ENCODE measurements at places on chromosomes 5 and 9.

GRCh38 chr9:6929441-6930215 is 171.9 kb downstream of the KDM4C start:
- DNase-seq, result no peak

- no peak for DNase-seq
These were observed 283.7 kb downstream of the TLR4 start for GRCh38 chr9:117987945-117988344.

- DNase-seq, result no peak
These were observed 7.9 kb upstream of the NEUROG1 start for GRCh38 chr5:135543485-135544304.

- no peak for DNase-seq
These were observed 48.3 kb upstream of the EGFL7 start for GRCh38 chr9:136614372-136614922.

DNA sequence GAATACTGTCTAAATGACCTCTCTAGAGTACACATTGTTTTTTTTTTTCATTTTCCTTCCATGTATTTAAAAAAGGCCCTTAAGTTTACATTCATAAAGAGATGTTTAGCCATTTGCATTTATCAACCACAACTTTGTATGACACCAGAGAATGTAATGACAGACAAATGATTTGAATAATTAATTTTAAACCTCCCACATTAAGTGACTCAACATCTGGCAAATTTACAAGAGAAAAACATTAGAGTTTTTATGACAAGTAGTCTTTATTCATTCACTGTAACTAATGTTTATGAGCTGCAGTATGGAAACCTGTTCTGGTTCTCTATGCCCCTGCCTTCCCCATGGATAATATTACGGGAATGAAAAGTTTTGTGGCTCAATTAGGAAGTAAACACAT is 1093.8 kb upstream of the CDH9 start:
- no peak for DNase-seq

DNA sequence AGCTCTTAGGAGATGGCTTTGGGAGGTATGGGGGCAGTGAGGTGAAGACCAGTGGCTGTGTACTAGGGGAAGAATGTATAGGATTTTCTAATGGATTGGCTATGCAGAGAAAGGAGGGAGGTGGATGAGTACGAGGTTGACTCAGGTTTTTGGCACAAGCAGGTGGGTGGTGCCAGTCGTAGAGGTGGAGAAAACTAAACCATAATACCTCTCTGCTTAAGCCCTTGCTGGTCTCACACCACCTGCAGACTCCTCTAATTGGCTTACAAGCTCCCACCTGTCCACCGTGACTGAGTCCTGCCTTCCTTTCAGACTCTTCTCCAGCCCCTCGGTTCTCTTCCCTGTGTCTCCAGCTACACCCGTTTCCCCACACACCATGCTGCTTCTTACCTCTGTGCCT is 521.7 kb upstream of the CLINT1 start:
- DNase-seq, result no peak

DNA sequence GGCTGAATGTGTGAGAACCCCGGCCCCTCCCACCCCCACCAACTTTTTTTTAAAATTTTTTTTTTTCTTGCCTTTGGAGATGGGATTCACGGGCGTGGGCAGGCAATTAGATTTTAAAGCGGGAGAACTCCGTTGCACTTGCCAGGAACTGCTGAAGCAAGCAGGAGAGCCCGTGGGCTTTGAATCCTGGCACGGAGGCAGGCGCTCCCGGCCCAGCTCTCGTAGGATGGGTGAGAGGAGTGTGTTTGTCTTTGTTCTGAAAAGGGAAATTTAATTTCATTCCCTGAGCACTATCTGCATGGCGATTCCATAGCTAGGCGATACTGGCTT is 54.3 kb upstream of the BOD1 start:
- DNase-seq, result no peak

GRCh38 chr9:96350866-96351265 is 32.6 kb downstream of the SLC35D2 start:
- no peak for DNase-seq

- DNase-seq, result no peak
These were observed 3.9 kb upstream of the NFIB start for GRCh38 chr9:14317667-14318320.

DNA sequence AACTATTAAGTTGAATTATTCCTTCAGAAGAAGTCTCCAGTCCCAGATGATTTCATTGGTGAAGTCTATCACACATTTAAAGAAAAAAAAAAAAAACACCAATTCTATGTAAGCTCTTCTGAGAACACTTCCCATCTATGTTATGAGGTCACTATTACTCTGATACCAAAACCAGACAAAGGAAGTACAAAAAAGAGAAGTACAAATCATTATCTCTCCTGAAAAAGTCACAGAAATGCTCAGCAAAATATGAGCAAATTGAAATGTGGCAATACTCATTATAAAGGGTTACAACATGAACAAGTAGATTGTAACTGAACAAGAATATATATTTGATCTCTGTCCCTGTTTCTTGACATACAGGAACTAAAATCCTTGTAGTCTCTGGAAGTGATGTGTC is 280.4 kb downstream of the TLE1 start:
- no peak for DNase-seq

- no peak for DNase-seq
These were observed 1.9 kb downstream of the GPBP1 start for GRCh38 chr5:57175551-57176309.

DNA sequence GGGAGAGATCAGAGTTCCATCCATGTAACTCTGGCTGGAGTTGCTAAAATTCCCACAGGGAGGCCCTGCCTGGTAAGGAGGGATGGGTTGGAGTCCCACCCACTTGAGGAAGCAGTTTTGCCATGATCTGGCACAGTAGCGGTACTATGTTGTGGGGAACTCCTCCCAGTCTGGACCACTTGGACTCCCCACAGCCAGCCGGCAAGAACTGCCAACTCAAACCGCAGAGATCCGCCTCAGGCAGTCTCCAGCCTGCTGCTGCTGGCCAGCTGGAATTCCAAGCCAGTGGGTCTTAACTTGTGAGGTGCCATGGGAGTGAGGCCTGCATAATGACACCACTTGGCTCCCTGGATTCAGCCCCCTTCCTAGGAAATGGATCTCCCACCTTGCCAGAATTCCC is 151.9 kb downstream of the NDUFS4 start:
- DNase-seq, result no peak

- no peak for DNase-seq
These were observed 6.5 kb downstream of the CTNND2 start for GRCh38 chr5:11897781-11898180.

DNA sequence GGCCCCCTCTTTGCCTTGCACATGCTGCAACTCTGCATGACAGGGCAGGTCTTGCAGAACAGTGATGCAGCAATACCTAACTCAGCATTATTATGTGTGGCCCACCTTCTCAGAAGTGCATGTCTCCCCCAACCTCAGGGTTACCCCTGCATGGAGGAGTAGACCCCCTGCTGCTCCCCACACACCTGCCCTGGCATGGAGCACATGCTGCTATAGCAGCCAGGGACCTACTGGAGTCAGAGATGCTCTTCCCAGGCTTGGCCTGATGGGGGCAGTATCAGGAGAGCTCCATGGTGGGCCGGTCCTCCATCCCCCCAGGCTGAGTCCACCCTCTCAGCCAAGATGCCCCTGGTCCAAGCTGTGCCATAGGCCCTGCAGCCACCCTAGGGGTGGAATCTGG is 13.2 kb upstream of the BOD1 start:
- DNase-seq, result no peak
